ENCODE measurements at places on chromosomes 1 and 21.

DNA sequence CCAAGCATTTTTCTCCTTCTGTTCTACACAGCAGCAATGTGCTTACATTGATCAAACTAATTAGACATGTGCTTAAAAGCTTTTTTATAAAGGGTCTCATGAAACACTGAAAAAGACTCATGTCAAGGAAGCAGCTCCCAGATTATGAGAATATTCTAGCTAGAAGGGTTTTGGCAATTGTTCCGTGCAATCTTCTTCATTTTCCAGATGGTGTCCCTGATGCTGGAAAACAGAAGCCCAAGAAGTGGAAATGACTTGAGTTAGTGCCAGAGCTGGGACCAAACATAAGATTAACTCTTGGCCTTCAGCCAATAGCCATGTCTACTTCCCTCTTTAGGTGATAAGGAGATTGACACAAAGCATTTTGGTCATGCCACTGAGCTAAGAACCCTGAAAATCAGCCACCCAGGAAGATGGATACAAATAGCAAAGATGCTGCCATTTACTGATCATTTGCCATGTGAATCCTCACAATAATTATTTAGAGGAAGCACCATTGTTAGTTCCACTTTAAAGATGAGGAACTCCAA, 110.8 kb downstream of the MATN1 start:
- DNase-seq = no peak

- no peak for DNase-seq
Observed at GRCh38 chr1:155022136-155022926, 11.2 kb downstream of the DCST2 start.

- DNase-seq = no peak
Observed at GRCh38 chr21:21864321-21864840, 866.2 kb downstream of the NCAM2 start.

DNA sequence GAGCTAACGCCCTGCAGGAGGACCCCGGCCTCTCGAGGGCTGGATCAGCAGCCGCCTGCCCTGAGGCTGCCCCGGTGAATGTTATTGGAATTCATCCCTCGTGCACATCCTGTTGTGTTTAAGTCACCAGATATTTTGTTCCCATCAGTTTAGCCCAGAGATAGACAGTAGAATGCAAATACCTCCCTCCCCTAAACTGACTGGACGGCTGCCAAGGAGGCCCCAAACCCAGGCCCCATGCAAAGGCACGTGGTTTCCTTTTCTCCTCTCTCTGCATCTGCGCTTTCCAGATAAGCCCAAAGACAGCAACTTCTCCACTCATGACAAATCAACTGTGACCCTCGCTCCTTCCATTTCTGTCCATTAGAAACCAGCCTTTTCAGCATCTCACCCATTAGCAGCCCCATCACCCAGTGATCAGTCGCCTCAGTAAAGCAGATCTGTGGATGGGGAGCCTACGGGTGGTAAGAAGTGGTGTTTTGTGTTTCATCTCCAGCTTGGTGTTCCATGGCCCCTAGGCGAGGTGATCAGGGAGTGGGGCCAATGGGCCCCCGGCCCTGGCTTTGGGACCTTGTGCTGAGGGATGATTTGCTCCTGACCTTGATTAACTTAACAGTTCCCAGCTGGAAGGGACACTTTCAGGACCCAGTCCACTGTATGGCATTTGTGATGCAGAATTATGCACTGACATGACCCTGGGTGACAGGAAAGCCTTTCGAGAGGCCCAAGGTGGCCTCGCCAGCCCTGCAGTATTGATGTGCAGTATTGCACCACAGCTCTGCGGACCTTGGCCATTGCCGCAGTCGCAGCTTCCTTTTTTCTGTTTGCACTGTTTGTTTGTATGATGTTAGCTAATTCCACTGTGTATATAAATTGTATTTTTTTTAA, 5.2 kb downstream of the NPPA start:
- no peak for DNase-seq

DNA sequence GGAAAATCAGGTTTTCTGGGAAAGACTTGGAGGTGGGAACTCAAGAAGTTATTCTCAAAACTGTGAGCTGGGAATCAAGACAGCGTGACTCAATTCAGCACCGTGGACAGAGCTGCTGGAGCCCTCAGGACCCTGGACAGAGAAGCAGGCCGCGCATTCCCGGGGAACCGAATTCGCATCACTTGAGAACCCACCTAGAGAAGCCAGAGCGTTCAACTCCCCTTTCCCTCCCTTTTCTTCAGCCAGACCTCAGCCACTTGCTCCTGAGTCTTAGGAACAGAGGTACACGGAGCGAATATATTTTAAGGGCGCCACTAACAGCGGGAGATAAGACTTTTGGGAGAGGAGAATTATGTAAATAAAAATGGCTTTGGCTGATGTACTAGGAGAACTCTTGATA, 2.0 kb upstream of the LIN28A start:
- no peak for DNase-seq

GRCh38 chr1:175935566-175936115, 192.2 kb upstream of the TNR start:
- no peak for DNase-seq

- DNase-seq = no peak
Observed at GRCh38 chr1:10515976-10516750, 41.4 kb downstream of the PEX14 start.

DNA sequence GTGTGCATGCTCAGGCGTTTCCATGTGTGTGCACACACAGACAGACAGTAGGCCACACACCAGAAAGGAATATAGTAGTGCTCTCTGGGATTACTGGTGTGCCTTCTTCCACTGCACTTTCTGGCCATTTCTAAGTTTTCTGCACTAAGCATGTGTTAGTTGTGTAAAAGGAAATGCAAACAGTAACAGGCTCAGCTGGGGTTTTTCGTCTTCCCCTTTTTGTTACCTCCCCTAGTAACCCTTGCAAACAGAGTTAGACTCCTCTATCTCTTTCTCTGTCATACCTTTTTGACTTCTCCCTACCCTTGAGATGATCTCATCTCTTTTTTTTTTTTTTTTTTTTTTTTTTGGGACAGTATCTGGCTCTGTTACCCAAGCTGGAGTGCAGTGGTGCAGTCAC, 196.3 kb downstream of the SDCCAG8 start:
- DNase-seq = no peak

GRCh38 chr1:216216305-216216704, 206.9 kb downstream of the USH2A start:
- DNase-seq = no peak

DNA sequence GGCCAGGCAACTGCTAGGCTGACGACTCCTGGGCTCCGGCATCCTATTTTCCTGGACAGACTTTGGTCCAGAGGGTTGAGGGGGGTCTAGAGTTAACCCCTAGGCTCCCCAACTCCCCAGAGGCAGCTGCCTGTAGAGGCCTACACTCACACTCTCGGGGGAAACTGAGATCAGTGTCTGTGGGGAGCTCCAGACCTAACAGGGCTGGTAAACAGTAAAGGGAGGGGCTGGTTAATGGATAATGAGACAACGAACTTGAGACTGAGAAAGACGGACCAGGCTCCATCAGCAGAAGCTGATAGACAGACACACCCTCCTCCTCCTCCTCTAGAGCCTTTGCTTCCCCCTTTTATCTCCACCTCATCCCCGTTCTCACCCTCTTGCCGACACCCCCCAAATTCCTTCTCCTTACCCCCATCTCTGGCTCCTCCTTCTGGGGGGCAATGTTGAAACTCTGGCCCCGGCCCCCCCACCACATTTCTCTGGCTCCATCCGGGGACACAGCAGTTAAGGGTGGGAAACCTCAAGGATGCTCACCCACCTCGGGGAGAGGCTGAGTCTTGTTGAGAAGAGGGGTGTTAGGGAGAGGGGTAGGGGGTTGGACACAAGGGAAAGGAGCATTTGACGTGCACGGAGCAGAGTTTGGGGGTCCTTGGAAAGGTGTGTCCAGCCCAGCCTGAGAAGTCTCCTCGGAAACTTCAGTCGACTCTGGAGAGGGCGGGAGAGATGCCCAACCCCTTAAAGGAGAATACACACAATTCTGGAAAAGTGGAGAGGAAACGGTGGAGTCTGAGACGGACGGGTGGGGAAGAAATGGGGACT, at the start of gene MTMR11:
TSS of gene MTMR11 (minus strand) at position 710 of the 822 bp plus-strand sequence. CDS start at position 478, 232 bp downstream.
- no peak for DNase-seq

- no peak for DNase-seq
Observed at GRCh38 chr21:15687208-15687607, 42.6 kb upstream of the USP25 start.

- DNase-seq = no peak
Observed at GRCh38 chr1:30037251-30038118, 685.9 kb downstream of the MATN1 start.

DNA sequence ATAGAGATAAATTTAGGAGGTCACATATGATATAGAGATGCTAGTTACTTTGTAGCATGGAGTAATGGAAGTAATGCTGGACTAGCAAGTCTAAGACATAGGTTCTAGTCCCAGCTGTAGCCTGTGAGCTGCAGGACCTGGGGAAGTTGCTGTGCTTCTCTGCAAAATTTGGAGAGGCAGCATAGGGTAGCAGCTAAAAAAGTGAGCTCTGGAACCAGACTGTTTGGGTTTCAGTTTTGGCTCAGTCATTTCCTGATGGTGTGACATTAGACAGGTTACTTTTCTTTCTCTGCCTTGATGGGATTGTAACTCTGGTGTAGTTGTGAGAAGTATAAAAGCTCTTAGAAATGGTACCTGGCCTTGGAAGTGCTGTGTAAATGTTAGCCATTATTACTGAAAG, 3.3 kb downstream of the METTL13 start:
- no peak for DNase-seq

GRCh38 chr1:95951371-95952102, 717.5 kb downstream of the RWDD3 start:
- DNase-seq = no peak

GRCh38 chr1:4068076-4068475, 168.0 kb upstream of the C1orf174 start:
- DNase-seq = no peak

DNA sequence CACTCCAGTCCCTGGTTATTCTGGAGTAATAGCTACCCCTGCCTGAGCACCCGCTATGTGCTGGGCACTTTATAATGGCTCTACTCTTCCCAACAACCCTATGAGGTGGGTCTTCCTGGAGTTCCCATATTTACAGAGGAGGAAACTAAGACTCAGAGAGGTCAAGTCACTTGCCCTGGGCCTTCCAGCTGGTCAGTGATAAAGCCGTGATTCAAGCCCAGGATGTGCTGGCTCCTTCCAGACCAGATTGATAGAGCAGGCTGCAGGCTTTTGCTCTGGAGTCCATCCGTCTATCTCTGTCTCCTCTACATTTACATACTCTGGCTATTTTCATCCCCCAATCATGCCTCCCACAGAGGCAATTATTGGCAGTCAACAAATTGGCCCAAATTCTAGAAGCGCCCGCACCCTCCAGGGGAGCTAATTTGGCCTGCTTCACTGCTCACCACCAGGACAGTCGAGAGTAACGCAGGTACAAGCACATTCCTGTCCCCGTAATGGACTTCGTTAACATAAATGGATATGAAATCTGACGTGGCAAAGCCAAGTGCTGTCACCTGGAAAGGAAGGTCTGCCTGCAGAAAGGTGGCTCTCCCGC, 39.8 kb upstream of the SELENON start:
- DNase-seq = no peak

- no peak for DNase-seq
Observed at GRCh38 chr1:221743416-221744208, 1.7 kb upstream of the DUSP10 start.

DNA sequence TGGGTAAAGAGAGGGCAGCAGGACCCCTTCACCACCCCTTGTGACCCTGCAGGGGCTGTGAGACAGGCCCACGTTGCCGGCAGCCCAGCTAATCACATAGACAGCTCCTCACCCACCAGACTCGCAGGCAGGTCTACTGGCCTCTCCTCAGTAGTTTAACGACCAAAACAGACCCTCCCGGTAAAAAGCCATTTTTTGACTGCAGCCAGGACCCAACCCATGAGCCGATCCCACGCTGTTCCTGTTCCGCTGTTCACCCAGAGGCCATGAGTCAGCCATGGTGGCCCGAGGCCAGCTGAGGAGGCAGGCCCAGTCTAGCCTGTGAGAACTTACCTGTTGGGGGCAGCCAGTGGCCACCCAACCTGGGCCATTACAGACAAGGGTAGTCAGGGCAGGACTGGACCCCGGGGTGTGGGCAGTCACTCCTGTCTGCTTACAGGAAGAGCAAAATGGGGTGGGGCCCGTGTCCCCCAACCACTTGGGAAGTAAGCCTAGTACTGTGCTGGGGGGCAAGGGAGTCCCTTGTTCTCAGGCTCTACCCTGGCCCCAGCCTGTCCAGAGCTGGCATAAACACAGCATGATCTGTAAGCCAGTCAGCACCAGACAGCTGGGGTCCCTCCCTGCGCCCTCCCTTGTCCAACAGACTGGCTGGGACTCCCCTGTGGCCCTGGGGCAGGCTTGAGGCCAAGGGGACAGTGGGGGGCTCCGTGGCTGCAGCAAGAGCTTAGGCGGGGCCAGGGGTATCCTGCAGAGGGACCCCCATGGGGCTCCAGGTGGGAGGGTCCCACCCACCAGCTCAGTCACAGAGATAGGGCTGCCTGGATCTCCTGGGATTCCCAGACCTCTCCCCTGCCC, 61.9 kb downstream of the WNT9A start:
- no peak for DNase-seq

DNA sequence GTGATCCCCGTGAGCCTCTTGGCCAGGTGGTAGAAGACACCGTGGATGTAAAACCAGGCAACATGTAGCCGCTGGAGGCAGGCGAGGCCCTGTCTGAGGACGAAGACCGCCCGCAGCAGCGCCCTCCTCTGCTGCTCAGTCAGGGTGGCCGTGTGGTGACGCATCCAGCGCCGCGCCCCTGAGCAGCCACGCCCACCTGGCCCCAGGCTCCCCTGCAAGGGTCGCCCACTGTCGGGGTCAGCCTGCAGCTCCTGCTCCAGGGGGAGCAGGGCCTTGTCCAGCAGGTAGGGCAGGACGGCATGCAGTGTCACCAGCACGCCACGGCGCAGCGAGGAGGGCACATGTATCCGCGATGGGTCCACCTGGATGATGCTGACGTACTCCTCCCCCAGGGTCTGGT, 3.9 kb downstream of the PEX10 start:
- DNase-seq = no peak

GRCh38 chr1:231855361-231855760, 228.8 kb downstream of the DISC1 start:
- no peak for DNase-seq

DNA sequence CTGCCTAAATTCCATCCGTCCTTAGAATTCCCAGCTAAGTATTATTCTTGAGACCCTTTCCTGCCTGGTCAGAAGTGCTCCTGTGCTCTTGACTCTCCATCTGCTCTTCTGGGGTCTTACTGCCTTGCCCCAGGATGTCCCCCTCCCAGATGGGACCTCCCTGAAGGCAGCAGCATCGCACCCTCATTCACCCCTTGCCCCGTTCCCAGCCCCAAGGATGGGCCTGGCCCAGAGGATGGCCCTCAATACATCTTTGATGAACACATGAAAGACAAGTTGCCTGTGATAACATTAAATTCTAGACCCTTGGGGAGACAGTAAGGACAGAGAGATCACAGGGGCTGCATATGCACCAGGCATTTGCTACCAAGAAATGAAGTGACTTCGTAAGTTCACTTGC, 167.2 kb downstream of the TRABD2B start:
- no peak for DNase-seq

GRCh38 chr1:167463875-167464575, 54.3 kb downstream of the CD247 start:
- DNase-seq = no peak

- DNase-seq = no peak
Observed at GRCh38 chr1:56526571-56527174, 52.7 kb downstream of the PLPP3 start.
